ENCODE measurements at places on chromosomes 3 and 15.

GRCh38 chr15:89494941-89495637 is 1.3 kb downstream of the RHCG start:
- no peak for DNase-seq

DNA sequence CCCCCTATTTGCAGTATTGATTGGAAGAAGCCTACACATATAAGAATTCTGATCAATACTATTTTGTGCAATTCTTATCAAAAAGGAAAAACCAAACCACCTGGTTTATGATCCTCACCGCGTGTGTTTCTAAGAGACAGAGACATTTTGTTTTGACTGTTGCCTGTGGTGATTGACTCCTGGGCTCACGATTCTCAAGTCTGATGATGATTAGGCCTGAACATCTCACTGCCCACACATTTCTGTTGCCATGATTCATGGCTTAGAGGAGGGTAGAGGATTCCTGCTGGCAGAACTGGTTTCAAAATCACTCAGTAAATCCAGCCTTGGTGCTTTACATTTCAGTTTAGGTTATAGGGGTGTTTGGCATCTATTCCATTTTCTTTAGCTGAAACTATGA is 88.3 kb upstream of the UBE3A start:
- DNase-seq: no peak

- no peak for DNase-seq
These were observed 218.1 kb downstream of the NLGN1 start for GRCh38 chr3:173615661-173616060.

DNA sequence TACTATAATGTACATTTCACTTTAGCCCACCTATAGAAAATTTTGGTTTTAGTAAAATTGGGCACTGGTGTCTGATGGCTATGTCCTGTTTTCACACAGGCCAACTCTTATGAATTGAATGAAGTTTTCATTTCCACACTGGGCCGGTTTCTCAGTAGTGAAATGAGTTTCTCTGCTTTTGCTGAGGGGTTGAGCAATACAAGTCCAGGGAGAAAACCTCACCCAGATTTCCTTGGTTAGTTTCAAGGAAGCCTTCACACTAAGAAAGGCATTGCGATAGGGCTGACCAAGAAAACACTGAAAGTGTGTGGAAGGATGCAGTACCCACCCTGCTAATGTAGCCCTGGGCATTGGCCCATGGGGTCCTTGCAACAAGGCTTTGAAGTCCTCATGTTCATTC is 331.5 kb upstream of the CFAP20DC start:
- no peak for DNase-seq

DNA sequence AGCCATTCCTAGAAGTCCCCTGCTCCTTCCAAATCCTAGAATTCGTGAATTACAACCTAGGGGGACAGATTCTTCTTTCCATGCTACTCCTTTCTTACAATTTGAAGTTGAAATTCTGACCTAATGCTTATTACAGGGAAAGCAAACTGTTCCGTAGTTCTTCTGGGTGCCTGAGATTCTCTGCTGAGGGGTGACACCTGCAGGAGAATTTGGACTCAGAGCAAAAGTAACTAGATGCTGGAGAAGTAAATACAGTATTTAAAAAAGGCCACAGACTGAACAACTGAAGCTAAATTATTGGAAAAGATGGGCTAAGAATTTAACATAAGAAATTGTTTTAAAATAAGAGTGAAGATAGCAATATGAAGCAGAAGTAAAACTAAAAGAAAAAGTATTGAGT is 37.9 kb downstream of the ACAD9 start:
- no peak for DNase-seq

DNA sequence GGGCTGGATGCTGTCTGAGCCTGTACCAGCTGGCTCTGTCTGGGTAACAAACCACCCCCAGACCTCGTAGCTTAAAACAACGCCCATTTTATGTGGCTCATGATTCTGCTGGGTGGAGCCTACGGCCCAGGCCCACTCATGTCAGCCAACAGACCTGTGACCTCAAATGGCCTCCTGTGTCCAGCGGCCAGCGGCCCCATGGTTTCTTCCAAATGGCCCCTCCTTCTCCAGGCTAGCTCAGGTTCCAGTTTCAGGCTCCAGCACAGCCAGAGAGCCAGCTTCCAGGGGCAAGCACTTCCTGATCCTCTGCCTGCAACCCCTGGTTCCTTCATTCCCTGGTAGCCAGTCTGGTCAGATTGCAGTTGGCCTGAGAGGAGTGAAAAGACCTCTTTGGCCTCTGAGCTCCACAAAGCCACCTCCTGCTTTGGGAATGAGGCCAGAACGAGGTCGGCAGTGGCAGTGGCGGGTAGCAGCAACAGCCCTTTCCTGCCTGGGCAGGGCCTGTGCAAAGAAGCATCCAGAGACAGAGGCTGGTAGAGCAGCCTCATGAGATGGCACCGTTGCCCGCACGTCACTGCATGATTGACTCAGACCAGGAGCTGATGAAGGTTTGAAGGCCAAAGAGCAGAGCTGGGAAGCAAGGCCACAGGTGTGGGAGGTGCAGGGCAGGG is 21.0 kb upstream of the PLXNA1 start:
- DNase-seq: no peak

- DNase-seq: no peak
These were observed 231.5 kb downstream of the SV2B start for GRCh38 chr15:91331581-91331980.

DNA sequence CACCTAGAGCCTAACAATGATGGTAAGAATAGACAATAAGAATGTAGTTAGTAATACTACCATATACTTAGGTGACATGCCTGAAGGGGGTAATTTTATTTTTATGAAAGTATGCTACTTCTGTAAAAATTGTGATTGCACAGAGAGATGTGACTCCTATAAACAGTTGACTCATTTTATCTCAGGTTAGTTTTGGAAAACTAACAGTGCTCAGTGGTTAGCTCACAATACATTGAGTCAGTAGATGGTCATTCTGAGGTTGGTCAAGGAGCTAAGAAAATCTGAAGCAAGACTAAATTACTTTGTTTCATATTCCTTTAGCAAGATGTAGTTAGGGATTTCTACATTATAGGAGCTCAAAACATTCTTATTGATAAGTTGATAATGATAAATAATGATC is 271.0 kb downstream of the EDEM1 start:
- DNase-seq: no peak

Data from amygdala (tissue), 56 donors.